Lung (tissue), 17 donors: ENCODE measurements at places on chromosomes 13 and 19. TPM values are rescaled to one million over a fixed set of nuclear protein-coding genes. Genes with fewer than 3 reads are reported as not detected.

The CCDC194 gene
- total RNA-seq, result not detected

The MBD3L2 gene
- not detected for total RNA-seq

The MTUS2 gene
- 0.54 TPM for total RNA-seq

The MADCAM1 gene
- total RNA-seq, result 4.4 TPM

The PLK5 gene
- total RNA-seq, result not detected

The TMEM150B gene
- 20.6 TPM for total RNA-seq

The DNAJC15 gene
- total RNA-seq, result 20.0 TPM

The RUBCNL gene
- 11.5 TPM for total RNA-seq

The DPF1 gene
- total RNA-seq, result 1.3 TPM

The CCNA1 gene
- total RNA-seq, result 9.6 TPM

The ZNF235 gene
- total RNA-seq, result 18.9 TPM

The RXFP2 gene
- total RNA-seq, result not detected

The MAST1 gene
- 0.88 TPM for total RNA-seq

The APC2 gene
- 0.37 TPM for total RNA-seq

The ZNF626 gene
- total RNA-seq, result 9.9 TPM

The LILRA1 gene
- total RNA-seq, result 8.3 TPM

The TMEM255B gene
- total RNA-seq, result 6.0 TPM

The ZNF415 gene
- 16.6 TPM for total RNA-seq

The CCDC8 gene
- total RNA-seq, result 45.7 TPM

The ZNF563 gene
- total RNA-seq, result 4.9 TPM

The VSTM1 gene
- total RNA-seq, result 1.4 TPM

The ARGLU1 gene
- total RNA-seq, result 256 TPM

The CGB7 gene
- total RNA-seq, result 0.11 TPM

The ZNF534 gene
- total RNA-seq, result 0.18 TPM

The GJB6 gene
- not detected for total RNA-seq

The MAG gene
- 8.8 TPM for total RNA-seq

The IGSF23 gene
- total RNA-seq, result not detected

The SIGLEC14 gene
- total RNA-seq, result 46.4 TPM

The GIPC3 gene
- total RNA-seq, result 1.9 TPM
